LoVo (cell line): ENCODE measurements at places on chromosomes 7 and 10.

- DNase-seq: no peak
Measured at GRCh38 chr10:61890881-61891409, 10.6 kb upstream of the ARID5B start.

- no peak for DNase-seq
Measured at GRCh38 chr10:131532745-131533341, 221.3 kb upstream of the TCERG1L start.

GRCh38 chr10:4721999-4722753 lies 103.8 kb upstream of the AKR1E2 start:
- no peak for DNase-seq

- DNase-seq: no peak
Measured at GRCh38 chr10:1576467-1577372, 160.6 kb downstream of the ADARB2 start.

DNA sequence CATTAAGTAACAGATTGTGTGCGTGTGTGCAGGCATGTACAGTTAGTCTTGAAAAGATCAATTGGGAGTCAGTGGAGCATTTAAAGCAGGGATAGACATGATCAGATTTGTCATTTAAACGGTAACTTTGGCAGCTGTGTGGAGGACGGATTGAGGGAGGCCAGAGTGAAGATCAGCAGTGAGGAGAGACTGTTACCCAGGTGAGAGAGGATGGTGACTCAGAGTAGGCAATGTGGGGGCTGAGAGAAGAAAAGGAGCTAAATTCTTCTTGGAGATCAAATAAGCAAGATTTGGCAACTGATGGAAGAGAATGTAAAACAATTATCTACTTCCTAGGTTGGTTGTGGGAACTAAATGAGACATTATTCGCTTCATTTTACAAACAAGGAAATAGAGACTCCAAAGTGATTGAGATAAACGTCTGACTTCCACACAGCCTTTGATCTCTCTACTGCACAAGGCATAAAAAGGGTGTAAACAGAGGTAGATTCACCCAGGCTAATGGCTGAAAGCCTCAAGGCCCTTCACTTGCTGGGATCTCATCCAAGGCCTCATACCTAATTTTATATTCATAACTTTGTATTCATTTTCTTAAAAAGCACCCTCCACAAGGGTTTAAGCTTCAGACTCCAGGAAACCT lies 665.1 kb upstream of the GALNT17 start:
- DNase-seq: peak; percentile 77

- DNase-seq: peak; percentile 32
Measured at GRCh38 chr7:84637568-84638338, 443.2 kb upstream of the SEMA3A start.

- no peak for DNase-seq
Measured at GRCh38 chr7:69208276-69208675, 390.0 kb upstream of the AUTS2 start.

GRCh38 chr7:158880973-158881372 lies 24.6 kb downstream of the DYNC2I1 start:
- no peak for DNase-seq

- no peak for DNase-seq
Measured at GRCh38 chr10:4111643-4112042, 326.6 kb upstream of the KLF6 start.

DNA sequence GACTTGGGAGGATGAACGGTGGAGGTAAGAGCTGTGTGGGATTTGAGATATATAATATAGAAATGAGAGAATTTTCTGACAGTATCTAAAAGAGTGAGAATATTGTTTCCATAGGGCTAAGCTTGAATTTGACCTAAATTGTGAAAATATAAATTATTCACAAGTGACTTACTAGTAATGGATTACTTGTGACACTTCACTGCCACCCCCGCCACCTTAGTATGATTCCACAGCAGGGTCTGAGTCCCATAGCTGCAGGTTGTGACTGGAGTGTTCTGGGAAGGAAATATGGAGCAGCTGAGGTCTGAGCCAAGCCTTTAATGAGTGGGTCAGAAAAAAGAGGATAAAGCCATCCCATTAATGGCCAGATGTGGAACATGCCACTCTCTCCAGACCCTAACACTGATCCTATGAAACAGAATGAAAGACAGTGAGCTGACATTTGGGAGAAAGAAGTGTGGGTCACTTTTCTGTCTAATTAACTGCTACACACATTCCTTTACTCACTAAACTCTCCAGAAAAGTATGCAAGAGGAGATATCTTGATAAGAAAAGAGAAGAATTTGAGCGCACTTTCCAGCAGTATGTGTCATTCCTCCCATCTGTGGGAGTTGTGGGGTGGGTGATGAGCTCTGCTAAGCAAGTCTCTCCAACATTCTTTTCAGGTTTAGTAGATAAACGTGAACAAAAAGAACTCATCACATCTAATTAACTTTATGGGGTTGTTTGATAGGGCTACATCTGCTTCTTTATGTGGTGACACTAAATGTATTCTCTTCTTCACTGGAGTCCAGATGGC lies 1193.4 kb downstream of the SORCS3 start:
- DNase-seq: no peak

GRCh38 chr10:60978287-60979115 lies 34.5 kb upstream of the RHOBTB1 start:
- DNase-seq: peak; percentile 76

- no peak for DNase-seq
Measured at GRCh38 chr7:15219758-15220157, 317.2 kb upstream of the DGKB start.

GRCh38 chr10:48802611-48803071 lies 118.0 kb downstream of the WDFY4 start:
- DNase-seq: no peak
